ENCODE measurements at places on chromosomes 16 and 17. TPM values are rescaled to one million over a fixed set of nuclear protein-coding genes. Genes with fewer than 3 reads are reported as not detected.

GRCh38 chr17:39636587-39636926 is 387 bp upstream of the STARD3 start:
- H3K27ac ChIP-seq = peak overlapping the region; percentile 91
- peaks cover 3% of the 10 kb centered on the region for H3K36me3 ChIP-seq
- peak overlapping the region; percentile 83 for H3K4me3 ChIP-seq

DNA sequence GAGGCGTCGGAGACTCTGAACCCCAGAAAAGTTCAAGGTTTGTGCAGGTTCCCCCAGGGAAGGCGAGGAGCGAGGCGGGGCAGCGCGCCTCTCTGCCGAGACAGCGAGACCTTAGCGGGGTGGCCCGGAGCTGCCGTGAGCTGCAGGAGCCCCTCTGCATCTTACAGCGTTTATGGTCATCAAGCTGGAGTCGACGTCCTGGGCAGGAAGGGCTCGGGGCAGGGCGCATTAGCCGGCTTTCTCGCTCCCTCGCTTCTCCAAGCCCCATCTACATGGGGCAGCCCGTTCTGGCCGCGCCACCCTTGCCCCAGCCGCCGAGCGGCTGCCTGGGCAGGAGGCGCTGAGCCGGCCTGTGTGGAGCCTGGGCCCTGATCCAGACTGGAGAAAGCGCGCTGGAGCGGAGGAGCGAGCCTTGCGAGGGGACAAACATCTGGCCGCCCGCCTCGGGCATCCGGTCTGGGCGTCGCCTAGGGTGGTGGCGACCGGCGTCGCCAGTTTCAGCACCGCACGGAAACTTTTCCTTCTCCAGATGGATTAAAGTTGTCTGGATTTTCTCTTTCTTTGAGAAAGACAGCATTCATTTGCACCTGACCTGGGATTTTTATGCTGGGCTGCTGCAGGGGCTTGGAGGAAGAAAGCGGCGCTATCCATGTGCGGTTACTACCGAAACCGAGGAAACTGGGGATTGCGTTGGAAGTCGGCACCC is 750 bp downstream of the TMEM132E start:
- H3K4me1 ChIP-seq = peaks cover 10% of the 10 kb centered on the region
- H3K27ac ChIP-seq = no peak overlapping the region
- peaks cover 32% of the 10 kb centered on the region for H3K27me3 ChIP-seq
- no peak for DNase-seq

GRCh38 chr16:10531582-10531981 is 48.8 kb downstream of the EMP2 start:
- no peak overlapping the region for H3K4me3 ChIP-seq
- no peaks in the 10 kb centered on the region for H3K36me3 ChIP-seq
- no peak for DNase-seq
- no peaks in the 10 kb centered on the region for H3K4me1 ChIP-seq

DNA sequence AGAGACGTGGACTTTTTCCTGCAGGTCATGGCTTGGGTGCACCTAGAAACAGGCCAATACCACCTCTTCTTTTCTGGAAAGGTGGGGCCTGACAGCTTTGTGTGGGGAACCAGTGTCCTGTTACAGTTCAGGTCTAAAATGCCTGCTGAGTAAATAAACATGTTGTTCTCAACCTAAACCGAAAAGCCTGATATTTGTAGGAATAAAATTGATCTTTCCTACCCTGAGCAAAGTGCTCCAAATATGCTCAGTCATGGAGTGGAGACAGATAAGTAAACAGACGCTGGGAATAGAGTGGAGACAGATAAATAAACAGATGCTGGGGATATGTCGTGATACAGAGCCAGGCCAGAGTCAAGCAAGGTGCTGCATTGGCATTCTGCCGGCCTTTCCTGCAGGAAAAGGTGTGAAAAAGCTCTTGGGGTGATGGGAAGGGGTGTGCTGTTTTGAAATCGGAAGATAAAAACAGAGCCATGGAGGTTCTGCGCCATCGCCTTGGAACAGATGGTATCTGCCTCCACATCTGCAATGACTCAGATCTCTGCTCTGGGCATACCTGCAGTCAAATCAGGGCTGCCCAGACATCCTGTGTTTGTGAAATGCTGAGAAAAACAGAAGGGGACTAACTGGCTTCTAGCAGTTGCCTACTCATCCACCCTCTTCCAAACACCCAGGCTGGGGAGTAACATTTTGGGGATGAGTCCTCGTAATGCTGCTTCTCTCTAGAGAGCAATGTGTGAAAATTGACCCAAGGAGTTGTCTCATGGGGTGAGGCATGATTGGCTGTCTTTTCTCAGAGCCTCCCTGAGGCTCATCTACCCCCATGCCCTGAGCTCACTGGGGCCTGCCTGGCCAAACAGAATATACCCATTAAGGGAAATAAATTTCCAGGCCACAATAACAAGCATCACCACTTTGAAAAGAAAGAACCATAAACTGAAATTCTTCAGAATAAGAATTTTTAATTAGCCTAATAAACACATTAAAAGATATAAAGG is 16.8 kb upstream of the TRPV2 start:
- H3K27me3 ChIP-seq = no peaks in the 10 kb centered on the region
- H3K4me3 ChIP-seq = 0 out of 2 replicates have a peak overlapping the region, but pooled peaks have one; percentile 8
- H3K27ac ChIP-seq = 0 out of 2 replicates have a peak overlapping the region, but pooled peaks have one; percentile 13

The CCL7 gene
- total RNA-seq = 0.31 TPM

DNA sequence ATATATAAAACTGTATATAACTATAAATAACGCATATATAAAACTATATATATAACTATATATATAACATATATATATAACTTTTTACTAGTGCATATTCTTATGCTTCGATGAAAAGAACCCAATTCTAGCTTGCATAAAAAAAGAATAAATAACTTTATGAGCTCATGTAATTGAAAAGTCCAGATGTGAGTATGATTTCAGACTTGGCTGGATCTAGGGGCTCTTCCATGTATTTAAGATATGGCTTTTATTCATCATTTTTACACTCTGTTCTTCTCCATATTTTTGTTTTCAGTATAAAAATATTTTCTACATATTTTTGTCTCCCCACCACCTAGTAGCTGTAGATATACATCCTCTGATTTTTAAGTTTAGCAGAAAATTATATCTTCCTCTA is 417.5 kb downstream of the CDH11 start:
- no peak overlapping the region for H3K27ac ChIP-seq
- no peak for DNase-seq
- no peaks in the 10 kb centered on the region for H3K36me3 ChIP-seq
- no peaks in the 10 kb centered on the region for H3K27me3 ChIP-seq
- H3K4me3 ChIP-seq = no peak overlapping the region

The KRTAP9-2 gene
- total RNA-seq = not detected

DNA sequence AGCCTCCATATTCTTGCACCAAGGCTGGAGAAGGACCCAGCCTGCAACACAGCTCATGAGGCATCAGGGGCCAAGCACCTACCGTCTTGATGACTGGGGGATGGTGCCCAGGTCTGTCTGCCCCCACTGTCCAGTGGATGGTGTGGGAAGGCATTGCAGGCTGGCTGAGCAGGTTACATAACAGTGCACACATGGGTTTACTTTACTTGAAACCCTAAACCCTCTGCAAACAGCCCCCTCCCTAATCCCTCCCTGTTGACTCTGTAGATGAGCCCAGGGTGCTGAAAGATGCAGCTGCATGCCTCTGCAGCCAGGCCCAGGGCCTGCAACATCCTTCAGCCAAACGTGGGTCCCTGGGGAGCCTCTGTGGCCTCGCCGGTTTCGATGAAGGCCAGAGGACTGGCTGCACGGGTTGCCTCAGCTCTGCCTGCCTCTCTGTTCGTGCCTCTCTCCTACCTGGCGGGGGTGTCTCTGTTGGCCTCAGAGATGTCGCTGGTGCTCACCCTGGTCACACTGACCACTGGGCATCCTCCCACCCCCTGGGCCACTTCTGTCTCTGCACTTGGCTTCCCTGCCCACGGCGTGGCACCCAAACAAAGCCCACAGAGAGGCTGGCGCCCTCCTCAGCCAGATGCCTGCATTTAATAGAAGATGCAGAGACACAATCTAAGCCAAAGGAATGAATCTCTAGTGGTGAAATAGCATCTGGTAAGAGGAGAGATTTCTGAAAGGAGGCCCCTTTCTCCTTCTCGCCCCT is 95.1 kb downstream of the METRNL start:
- no peak for DNase-seq
- H3K4me3 ChIP-seq = no peak overlapping the region
- no peaks in the 10 kb centered on the region for H3K4me1 ChIP-seq
- peaks cover 1% of the 10 kb centered on the region for H3K27me3 ChIP-seq

GRCh38 chr17:79497777-79498348 is 113.0 kb downstream of the RBFOX3 start:
- no peak overlapping the region for H3K27ac ChIP-seq
- H3K27me3 ChIP-seq = peaks cover 4% of the 10 kb centered on the region
- no peak overlapping the region for H3K4me3 ChIP-seq
- no peak for DNase-seq
- H3K4me1 ChIP-seq = peaks cover 7% of the 10 kb centered on the region

DNA sequence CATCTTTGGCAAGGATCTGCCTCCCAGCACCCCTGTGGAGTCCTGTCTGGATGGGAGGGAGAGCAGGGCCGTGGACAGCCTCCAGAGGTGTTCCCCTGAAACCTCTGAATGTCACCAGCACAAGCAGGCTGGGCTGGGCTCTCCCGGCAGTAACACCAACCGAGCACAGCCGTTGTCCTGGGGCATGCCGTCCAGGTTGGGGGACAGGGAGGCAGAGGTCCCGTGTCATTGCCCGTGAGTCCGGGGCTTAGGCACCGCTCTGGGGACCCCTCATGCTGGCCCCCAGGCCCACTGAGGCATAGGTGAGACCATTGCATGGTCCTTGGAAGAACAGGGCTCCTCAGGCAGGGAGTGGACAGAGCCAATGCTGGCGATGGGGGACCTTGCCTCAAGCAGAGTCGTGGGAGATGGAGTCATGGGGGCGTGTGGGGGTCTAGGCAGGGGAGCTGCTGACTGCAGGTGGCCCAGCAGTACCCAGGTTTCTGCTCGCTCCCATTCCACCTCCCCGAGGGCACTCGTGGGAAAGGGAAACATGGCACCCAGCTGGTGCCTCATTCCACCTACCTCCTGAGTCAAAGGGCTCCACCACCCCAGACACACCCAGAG is 17.5 kb downstream of the ENDOV start:
- H3K36me3 ChIP-seq = no peaks in the 10 kb centered on the region
- H3K4me3 ChIP-seq = no peak overlapping the region
- H3K4me1 ChIP-seq = no peaks in the 10 kb centered on the region
- H3K27me3 ChIP-seq = no peaks in the 10 kb centered on the region
- no peak for DNase-seq

- H3K27ac ChIP-seq = no peak overlapping the region
- no peaks in the 10 kb centered on the region for H3K27me3 ChIP-seq
- H3K4me3 ChIP-seq = no peak overlapping the region
- no peaks in the 10 kb centered on the region for H3K4me1 ChIP-seq
- no peaks in the 10 kb centered on the region for H3K36me3 ChIP-seq
- no peak for DNase-seq
These were observed 83.5 kb downstream of the KANSL1 start for GRCh38 chr17:46109603-46110189.

GRCh38 chr17:79833744-79834564 is 5.3 kb downstream of the CBX4 start:
- DNase-seq = no peak
- peak overlapping the region; percentile 12 for H3K4me3 ChIP-seq
- peak overlapping the region; percentile 89 for H3K27ac ChIP-seq
- no peaks in the 10 kb centered on the region for H3K27me3 ChIP-seq

DNA sequence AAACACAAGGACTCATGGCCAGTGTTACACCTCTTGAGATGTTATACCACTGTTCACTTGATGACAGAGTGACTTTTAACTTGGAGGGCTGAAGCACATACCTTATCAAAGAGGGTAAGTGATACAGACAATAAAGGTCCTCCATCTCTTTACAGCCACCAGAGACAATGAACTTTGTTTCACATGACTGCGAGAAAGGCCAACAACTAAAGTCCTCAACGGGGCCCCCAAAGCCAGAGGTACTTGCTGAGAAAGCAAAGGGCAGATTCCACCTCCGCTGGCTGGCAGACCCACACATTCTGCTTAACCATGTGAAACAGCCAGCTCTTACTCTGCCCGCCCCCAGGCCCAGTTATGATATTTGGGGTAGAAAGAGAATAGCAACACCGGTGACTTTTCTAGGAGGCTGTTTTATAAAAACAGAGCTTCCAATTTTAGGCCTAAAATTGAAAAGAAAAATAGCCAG is 21.4 kb downstream of the DCUN1D3 start:
- H3K4me1 ChIP-seq = peaks cover 17% of the 10 kb centered on the region
- no peak overlapping the region for H3K27ac ChIP-seq
- no peaks in the 10 kb centered on the region for H3K27me3 ChIP-seq
- no peak overlapping the region for H3K4me3 ChIP-seq
- no peaks in the 10 kb centered on the region for H3K36me3 ChIP-seq

- H3K4me1 ChIP-seq = no peaks in the 10 kb centered on the region
- H3K27me3 ChIP-seq = no peaks in the 10 kb centered on the region
- no peak overlapping the region for H3K4me3 ChIP-seq
- no peak for DNase-seq
These were observed 51.5 kb downstream of the GTF3C1 start for GRCh38 chr16:27498031-27498825.

The SPNS2 gene
- total RNA-seq = 1.9 TPM

GRCh38 chr17:28033972-28034714 is 8.3 kb upstream of the NLK start:
- H3K27ac ChIP-seq = no peak overlapping the region
- H3K4me1 ChIP-seq = no peaks in the 10 kb centered on the region
- DNase-seq = no peak
- H3K36me3 ChIP-seq = no peaks in the 10 kb centered on the region
- no peak overlapping the region for H3K4me3 ChIP-seq

- no peaks in the 10 kb centered on the region for H3K36me3 ChIP-seq
- H3K4me1 ChIP-seq = no peaks in the 10 kb centered on the region
- H3K27ac ChIP-seq = no peak overlapping the region
- DNase-seq = no peak
- H3K27me3 ChIP-seq = no peaks in the 10 kb centered on the region
- no peak overlapping the region for H3K4me3 ChIP-seq
These were observed 144.0 kb downstream of the SOX9 start for GRCh38 chr17:72264682-72265405.

DNA sequence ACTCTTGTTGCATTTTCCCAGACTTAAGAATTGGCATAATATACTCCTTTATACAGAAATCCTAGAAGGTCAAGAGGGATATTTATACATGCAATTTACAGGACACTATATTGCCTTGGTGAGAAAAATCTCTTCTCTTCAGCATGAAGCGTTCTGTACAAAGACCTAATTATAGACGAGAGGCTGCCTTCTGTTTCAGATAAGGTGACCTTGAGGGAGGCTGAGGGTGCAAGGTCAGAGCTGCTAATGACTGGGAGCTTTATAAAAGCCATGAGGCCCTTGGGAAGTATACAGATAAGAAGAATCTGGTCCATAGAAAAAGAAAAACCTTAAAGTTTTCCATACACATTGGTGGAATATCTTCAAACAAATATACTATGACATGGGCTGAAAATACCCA is 156.3 kb upstream of the SOX9 start:
- no peak for DNase-seq
- no peaks in the 10 kb centered on the region for H3K27me3 ChIP-seq
- H3K4me1 ChIP-seq = no peaks in the 10 kb centered on the region
- no peak overlapping the region for H3K4me3 ChIP-seq
- no peak overlapping the region for H3K27ac ChIP-seq

The HSD17B1 gene
- total RNA-seq = 5.4 TPM

The SCRN2 gene
- 34.9 TPM for total RNA-seq

The C17orf113 gene
- 0.74 TPM for total RNA-seq

All from Panc1 (cell line).